Small intestine (tissue), 16 donors: ENCODE measurements at places on chromosomes 7 and 10. TPM values are rescaled to one million over a fixed set of nuclear protein-coding genes. Genes with fewer than 3 reads are reported as not detected.

CYP2W1 gene
- polyA plus RNA-seq: 0.89 TPM

FAS gene
- polyA plus RNA-seq: 5.9 TPM

SLC25A28 gene
- polyA plus RNA-seq: 46.1 TPM

CDC14C gene
- 0.03 TPM for polyA plus RNA-seq

CYP2C9 gene
- polyA plus RNA-seq: 14.7 TPM

LRRC27 gene
- 14.1 TPM for polyA plus RNA-seq

SEMA3C gene
- 70.8 TPM for polyA plus RNA-seq

ACSM6 gene
- not detected for polyA plus RNA-seq

SPACDR gene
- not detected for polyA plus RNA-seq

IFIT1B gene
- not detected for polyA plus RNA-seq

GIMAP5 gene
- 23.0 TPM for polyA plus RNA-seq

PKD2L1 gene
- 0.27 TPM for polyA plus RNA-seq

ZCCHC24 gene
- polyA plus RNA-seq: 0.89 TPM

BHLHA15 gene
- polyA plus RNA-seq: 0.34 TPM

DNA sequence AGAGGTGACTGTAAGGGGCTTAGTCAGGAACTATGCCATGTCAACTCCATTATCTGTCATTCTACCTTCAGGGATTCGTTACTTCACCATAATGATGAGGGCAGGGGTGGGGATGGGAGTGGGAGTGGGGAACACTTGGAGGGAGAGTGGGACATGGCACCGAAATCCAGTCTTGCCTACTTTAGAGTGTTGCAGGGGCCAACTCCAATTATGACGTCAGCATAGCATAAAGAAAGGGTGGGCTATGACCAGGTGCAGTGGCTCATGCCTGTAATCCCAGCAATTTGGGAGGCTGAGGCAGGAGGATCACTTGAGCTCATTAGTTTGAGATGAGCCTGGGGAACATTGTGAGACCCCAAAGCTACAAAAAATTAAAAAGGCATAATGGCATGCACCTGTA, 512.2 kb downstream of the GATA3 start:
- H3K27ac ChIP-seq: no peak overlapping the region
- H3K36me3 ChIP-seq: no peaks in the 10 kb centered on the region
- DNase-seq: no peak
- no peaks in the 10 kb centered on the region for H3K27me3 ChIP-seq
- H3K4me1 ChIP-seq: no peaks in the 10 kb centered on the region

DNA sequence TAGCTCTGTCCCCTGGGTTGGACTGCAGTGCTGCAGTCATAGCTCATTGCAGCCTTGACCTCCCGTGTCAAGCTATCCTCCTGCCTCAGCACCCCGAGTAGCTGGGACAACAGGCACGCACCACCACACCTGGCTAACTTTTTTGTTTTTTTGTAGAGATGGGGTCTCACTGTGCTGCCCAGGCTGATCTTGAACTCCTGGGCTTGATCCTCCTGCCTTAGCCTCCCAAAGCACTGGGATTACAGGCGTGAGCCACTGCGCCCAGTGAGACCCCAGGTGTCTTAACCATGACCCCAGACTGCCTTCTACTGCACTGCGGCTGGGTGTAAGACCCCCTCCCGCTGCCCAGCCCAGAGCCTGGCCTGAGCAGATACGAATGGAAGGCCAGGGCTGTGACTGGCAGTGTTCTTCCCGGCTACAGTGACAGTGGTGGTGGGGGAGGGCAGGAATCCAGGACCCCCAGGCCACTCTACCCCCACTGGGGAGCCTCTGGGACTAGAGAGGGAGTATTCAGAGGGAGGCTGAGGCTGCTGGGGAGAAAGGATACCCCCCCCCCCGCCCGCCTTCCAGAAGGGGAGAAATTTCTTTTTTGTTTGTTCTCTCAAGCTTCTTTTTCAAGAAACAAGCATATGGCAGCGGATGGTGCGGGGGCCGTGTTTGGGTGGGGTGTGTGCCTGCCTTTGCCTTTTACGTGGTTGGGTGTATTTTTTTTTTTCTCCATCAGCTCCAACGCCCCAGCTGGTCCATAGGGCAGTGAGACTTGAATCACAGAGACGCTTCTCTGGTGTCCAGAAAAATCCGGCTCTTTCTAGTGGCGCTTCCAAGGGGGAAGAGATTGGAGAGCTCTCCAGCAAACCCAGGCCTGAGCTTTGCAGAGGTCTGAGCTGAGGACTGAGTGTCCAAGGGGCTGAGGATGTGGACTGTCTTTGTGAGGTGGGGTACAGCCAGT, 36.6 kb downstream of the GTF2IRD1 start:
- DNase-seq: no peak
- H3K27ac ChIP-seq: no peak overlapping the region
- H3K4me1 ChIP-seq: peaks cover 7% of the 10 kb centered on the region
- no peaks in the 10 kb centered on the region for H3K36me3 ChIP-seq
- no peak overlapping the region for H3K4me3 ChIP-seq

DNA sequence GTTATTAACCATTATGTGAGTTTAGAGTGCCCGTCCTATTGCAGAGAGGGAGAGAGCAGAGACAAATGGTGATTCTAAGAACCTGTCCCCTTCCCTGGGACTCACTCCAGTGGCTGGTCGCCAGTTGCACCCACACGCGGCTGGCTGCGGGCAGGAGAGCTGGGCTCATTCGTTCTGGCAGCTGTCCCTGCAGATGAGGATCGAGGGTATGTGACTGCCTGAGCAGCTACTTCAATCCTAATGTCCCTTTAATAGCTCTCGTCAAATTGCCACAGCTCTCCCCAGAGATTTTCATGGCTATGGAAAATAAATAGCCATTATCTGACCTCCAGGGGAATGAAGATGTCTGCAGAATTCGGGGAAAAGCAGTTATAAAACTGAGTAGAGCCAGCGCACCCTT, 41.6 kb downstream of the RBM28 start:
- H3K4me3 ChIP-seq: no peak overlapping the region
- H3K4me1 ChIP-seq: peaks cover 7% of the 10 kb centered on the region
- DNase-seq: no peak
- no peak overlapping the region for H3K27ac ChIP-seq
- no peaks in the 10 kb centered on the region for H3K27me3 ChIP-seq

DNA sequence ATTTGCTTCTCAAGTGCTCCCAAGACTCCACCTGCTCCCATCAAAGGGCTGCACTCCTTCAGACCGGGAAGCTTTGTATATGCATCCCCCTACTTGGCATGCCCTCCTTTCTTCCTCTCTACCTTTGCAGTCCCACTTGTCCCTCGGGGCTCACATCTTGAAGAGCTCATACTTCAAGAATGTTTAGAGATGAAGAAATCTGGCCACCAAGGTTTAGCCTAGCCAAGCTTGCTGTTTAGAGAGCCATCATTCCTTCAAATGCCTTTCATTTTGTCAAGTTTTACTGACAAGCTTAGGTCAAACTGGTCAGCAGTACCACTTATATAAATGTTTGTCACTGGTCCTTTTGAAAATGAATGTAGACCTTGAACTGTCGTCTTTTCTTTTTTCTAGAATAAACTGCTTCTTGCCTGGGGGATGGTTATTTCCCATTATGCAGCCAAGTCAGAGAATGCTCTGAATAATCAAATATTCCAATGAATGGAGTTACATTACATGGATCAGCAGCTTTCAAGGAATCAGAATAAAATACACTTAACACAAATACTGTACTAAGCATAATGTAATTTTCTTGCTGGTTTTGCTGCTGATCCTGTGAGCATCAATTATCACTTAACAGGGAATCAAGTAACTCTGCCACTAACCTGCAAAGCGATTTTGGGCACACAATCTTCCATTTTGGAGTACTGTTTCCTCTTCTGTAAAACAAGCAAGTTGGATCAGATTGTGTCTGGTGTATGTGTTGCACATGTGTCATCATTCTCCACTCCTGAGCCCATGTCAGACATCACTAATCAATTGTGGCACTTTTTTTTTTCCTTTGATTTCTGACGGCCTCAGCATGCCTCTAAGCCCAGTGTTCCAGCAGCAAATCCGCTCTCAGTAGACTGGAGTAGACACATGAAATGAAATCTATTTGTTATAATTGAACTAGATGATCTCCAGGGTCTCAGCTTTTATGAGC, 357.9 kb downstream of the PTEN start:
- H3K27ac ChIP-seq: no peak overlapping the region
- H3K4me1 ChIP-seq: no peaks in the 10 kb centered on the region
- H3K4me3 ChIP-seq: no peak overlapping the region

DNA sequence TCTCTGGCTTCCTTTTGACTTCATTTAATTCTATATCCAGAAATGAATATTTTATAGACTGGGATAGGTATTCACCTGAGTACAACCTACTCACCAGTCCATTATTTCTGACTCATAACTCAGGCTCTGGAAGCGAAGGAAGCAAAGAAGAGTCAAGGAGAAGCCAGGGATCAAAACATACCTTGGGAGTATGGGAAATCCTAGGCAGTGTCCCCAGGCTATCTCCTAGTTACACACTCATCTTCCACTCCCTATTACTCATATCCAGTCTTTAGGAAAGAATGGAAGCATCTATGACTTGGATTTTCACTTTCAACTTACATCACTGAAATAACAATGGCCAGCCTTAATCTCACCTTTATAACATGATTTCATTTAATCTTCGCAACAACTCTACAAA, 40.9 kb upstream of the ELAPOR2 start:
- no peaks in the 10 kb centered on the region for H3K4me1 ChIP-seq
- no peaks in the 10 kb centered on the region for H3K27me3 ChIP-seq
- DNase-seq: no peak
- H3K27ac ChIP-seq: no peak overlapping the region

DNA sequence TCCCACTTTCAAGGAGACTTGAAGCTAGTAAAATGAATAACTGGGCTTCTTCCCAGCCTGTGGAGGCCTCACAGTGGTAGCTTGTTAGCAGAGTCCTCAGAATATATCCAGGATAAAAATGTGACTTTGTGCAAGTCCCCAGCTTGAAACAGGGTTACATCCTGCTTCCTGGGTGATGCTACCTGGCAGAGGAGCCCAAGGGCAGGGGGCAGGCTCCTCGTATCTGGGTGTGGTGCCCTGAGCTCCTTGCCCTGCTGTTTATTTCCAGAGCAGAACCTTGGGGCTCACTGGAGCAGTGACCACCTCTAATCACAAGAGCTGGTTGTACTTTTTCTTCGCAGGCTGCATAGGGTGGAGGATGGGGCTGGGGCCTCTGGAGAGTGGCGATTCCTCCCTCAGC, 94.8 kb downstream of the GRK5 start:
- no peaks in the 10 kb centered on the region for H3K36me3 ChIP-seq
- no peak for DNase-seq
- H3K4me3 ChIP-seq: no peak overlapping the region
- no peaks in the 10 kb centered on the region for H3K27me3 ChIP-seq

- DNase-seq: no peak
- H3K36me3 ChIP-seq: no peaks in the 10 kb centered on the region
- H3K27ac ChIP-seq: no peak overlapping the region
- H3K4me3 ChIP-seq: no peak overlapping the region
- peaks cover 5% of the 10 kb centered on the region for H3K4me1 ChIP-seq
- H3K27me3 ChIP-seq: no peaks in the 10 kb centered on the region
These were observed 28.4 kb downstream of the JMJD1C start for GRCh38 chr10:63437116-63437949.

GRCh38 chr10:15223174-15223573, 54.7 kb upstream of the NMT2 start:
- H3K36me3 ChIP-seq: peaks cover 39% of the 10 kb centered on the region
- no peak overlapping the region for H3K27ac ChIP-seq
- no peak overlapping the region for H3K4me3 ChIP-seq
- H3K27me3 ChIP-seq: no peaks in the 10 kb centered on the region

- DNase-seq: no peak
- no peak overlapping the region for H3K27ac ChIP-seq
- no peaks in the 10 kb centered on the region for H3K36me3 ChIP-seq
- H3K27me3 ChIP-seq: no peaks in the 10 kb centered on the region
These were observed 10.6 kb upstream of the SUN1 start for GRCh38 chr7:821688-822087.

GRCh38 chr10:5584895-5585516, 60.2 kb downstream of the CALML3 start:
- H3K27ac ChIP-seq: no peak overlapping the region
- H3K27me3 ChIP-seq: no peaks in the 10 kb centered on the region
- H3K36me3 ChIP-seq: no peaks in the 10 kb centered on the region
- no peak overlapping the region for H3K4me3 ChIP-seq
- DNase-seq: no peak

- no peak overlapping the region for H3K4me3 ChIP-seq
- no peak for DNase-seq
- H3K36me3 ChIP-seq: no peaks in the 10 kb centered on the region
These were observed 42.5 kb downstream of the FAM13C start for GRCh38 chr10:59319854-59320253.

DNA sequence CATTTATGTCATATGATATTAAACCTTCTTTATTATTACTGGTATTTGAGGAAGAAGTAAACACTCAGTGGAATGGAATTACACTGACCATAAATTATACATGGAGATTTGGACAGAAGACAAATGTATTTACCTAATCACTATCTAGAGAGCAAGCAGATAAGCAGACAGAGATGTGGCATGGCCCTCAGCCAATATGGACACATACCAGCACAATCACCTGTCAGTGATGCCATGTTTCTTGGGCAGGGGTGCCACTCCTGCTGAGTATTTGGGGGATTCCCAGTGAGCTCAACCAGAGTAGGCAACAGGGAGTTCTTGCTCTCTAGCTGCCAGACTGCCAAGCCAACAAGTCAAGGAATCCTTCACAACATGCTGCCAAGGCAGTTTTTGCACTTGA, 866.3 kb upstream of the LRRN3 start:
- no peaks in the 10 kb centered on the region for H3K36me3 ChIP-seq
- no peak for DNase-seq
- no peak overlapping the region for H3K27ac ChIP-seq
- no peaks in the 10 kb centered on the region for H3K27me3 ChIP-seq
- no peaks in the 10 kb centered on the region for H3K4me1 ChIP-seq
- no peak overlapping the region for H3K4me3 ChIP-seq

DNA sequence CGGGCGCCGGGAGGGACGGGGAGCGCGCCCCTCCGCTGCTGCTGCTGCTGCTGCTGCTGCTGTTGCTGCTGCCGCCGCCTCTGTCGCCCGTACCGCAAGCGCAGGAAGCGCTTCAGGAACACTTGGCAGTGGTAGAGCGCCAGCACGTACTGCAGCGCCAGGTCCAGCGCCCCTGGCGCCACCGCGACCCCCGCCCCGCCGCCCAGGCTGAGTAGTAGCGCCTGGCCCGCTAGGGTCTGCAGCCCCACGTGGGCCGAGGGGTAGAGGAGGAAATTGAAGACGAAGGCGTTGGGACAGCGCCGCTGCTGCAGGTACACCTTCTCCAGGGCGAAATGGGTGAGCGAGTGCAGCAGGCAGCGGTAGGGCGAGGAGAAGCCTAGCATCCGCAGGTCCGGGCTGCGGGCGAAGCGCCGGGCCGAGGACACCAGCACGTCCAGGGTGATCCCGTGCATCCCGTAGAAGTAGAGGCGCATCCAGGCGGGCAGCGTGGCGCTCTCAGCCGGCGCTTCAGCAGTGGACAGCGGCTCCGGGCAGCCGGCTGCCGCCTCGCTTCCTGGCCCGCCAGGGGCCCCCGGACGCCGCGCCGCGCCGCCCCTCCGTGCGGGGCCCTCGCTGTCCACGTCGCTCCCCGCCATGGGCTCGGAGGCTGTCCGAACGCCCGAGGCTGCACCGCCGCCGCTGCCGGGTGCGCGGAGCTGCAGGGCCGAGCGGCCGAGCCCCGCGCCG, at the start of gene TMEM229A:
Gene TMEM229A (minus strand): TSS at position 699 of the 726 bp plus-strand sequence. CDS start 64 bp downstream, at position 635.
- H3K27me3 ChIP-seq: peaks cover 12% of the 10 kb centered on the region
- peaks cover 2% of the 10 kb centered on the region for H3K4me1 ChIP-seq
- H3K36me3 ChIP-seq: no peaks in the 10 kb centered on the region
- peak within 1 kb of the TSS; percentile 73 for H3K4me3 ChIP-seq
- DNase-seq: peak; percentile 50

GRCh38 chr7:27277628-27278027, 35.0 kb downstream of the EVX1 start:
- H3K4me3 ChIP-seq: no peak overlapping the region
- H3K27ac ChIP-seq: peak overlapping the region; percentile 29
- no peaks in the 10 kb centered on the region for H3K36me3 ChIP-seq
- H3K4me1 ChIP-seq: no peaks in the 10 kb centered on the region
- DNase-seq: peak; percentile 71
